ENCODE measurements at places on chromosomes 5 and 9. TPM values are rescaled to one million over a fixed set of nuclear protein-coding genes. Genes with fewer than 3 reads are reported as not detected.

Gene LHX3
- not detected for total RNA-seq

Gene ENHO
- total RNA-seq: not detected

Gene FRMPD1
- not detected for total RNA-seq

Gene SECISBP2
- total RNA-seq: 28.5 TPM

All from hair follicle dermal papilla cell (primary cell).